Pons (tissue), 1 donor: ENCODE measurements at places on chromosomes 11 and 22.

DNA sequence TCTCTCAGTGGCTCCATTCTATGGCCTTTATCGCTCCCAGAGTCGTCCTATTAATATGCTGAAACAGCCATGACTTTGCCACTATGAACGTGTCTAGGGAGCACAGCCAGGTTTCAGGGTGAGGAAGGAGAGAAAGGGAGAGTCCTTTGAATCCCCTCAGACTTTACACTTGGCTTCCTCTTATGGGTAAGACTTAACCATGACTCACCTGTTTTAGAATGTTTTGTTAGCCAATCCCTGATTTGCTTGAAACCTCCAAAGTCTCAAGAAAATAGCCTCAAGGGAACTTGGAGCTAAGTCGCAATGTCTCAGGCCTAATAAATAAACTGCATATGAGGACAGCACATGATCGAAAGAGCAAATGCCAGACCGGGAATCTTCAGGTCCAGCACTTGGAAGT lies 131.2 kb upstream of the RCN1 start:
- DNase-seq = no peak

GRCh38 chr11:2942447-2942846 lies 13.2 kb upstream of the PHLDA2 start:
- DNase-seq = no peak

DNA sequence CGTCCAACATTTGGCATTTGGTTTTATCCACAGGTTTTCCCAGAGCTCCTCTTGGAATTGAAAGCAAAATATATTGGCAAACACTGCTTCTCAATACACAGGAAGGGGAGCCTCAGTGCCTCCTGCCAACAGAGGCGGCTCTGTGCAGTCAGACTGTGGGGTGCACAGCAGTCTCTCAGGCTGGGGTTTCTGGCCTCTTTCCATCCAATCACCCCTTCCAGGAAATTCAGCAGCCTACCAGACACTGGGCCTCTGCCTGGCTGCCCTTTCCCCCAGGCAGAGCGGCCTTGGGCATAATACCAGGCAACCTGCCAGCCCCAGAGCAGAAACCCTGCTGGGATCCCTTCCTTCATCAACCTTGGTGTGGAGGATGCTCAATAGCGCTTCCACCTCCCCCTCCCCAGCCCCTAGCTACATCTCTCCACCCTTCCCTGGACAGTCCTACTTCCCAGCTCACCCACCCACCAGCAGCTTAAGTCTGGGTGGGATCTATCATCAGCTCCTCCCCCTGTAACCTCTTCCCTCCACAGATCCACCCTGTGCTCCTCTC lies 17.8 kb upstream of the RAPSN start:
- peak; percentile 74 for DNase-seq

DNA sequence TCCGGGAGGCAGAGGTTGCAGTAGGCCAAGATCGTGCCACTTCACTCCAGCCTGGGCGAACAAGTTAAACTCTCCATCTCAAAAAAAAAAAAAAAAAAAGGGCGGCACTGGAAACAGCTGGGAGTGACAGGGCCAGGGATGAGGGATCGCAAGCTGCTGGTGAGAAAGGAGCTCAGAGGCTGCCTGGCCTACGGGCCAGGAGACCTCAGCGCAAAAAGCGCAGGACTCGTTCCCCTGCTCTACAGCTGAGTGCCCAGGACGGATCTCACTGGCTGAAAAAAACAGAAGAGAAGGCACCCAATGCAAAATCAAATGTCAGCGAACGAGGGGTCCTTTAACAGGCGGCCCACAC lies 650 bp upstream of the NUP50 start:
- peak; percentile 19 for DNase-seq

DNA sequence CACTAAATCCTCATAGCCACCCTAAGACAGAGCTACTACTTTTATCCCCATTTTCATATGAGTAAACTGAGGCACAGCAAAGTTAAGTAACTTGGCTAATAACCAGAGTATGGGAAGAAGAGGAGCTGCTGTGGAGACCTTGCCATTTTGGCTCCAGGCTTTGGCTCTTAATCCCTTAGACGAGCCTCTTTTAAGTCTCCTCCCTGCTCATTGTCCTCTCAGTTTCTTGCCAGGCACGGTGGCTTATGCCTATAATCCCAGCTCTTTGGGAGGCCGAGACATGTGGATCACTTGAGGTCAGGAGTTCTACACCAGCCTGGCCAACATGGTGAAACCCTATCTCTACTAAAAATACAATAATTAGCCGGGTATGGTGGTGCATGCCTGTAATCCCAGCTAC lies 78.6 kb downstream of the PRR5L start:
- no peak for DNase-seq

DNA sequence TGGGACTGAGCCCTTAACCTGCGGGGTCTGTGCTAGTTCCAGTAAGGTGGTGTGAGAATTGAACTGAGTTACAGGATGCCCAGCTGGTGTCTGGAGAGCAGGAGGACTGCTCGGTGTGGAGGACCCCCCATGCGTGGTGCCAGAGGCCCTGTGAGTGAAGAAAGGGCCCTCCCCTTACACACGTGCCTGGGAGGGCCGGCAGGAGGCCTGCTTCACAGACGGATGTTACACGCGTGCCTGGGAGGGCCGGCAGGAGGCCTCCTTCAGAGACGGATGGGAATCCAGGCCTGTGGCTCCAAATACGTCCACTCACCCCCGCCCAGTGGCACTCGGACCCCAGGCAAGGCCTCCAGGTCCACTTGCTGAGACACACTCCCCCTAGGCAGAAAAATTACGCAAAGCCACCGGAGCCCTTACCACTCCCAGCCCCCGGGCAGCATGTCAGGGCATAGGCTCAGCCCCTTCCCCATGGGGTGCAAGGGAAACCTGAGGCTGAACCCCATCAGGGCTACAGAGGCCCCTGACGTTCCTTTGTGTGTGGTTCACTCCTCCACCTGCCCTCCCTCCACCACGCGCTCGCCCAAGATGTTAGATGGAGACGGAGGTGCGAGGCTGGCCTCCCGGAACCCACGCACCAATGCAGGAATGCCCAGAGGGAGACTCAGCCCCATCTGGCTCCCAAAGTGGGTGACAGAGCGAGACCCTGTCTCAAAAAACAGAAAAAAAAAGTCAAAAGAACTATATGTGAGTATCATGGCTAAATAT lies 227.8 kb downstream of the BRD1 start:
- no peak for DNase-seq

GRCh38 chr11:67646535-67647336 lies 3.8 kb downstream of the ACY3 start:
- DNase-seq = no peak

DNA sequence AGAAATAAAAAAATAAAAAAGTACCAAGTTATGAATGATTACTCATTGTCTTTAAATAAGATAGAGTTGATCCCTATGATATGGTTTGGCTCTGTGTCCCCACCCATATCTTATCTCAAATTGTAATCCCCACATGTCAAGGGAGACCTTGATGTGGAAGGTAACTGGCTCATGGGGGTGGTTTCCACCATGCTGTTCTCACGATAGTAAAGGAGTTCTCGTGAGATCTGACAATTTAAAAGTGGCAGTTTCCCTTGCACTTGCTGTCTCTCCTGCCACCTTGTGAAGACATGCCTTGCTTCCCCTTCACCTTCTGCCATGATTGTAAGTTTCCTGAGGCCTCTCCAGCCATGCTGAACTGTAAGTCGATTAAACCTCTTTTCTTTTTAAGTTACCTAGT lies 18.8 kb downstream of the QSER1 start:
- DNase-seq = no peak

DNA sequence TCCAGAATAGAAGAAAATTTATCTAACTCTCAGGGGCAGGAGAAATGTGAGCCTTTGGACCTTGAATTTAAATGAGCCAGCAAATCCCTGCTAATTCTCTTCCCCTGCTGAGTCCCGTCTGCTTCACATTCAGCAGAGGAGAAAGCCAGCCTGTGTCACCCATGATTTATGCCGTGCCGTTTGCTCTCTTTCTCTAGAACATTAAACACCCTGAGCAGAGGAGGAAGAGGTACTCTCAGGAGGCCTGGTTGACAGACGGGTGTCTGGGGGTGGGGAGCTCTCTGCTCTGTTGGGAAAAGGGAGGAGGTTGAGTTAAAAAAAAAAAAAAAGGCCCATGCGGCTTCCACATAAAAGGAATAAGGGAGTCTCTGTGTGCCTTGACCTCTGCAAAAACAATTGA lies 11.3 kb upstream of the MTMR3 start:
- DNase-seq = peak; percentile 33

DNA sequence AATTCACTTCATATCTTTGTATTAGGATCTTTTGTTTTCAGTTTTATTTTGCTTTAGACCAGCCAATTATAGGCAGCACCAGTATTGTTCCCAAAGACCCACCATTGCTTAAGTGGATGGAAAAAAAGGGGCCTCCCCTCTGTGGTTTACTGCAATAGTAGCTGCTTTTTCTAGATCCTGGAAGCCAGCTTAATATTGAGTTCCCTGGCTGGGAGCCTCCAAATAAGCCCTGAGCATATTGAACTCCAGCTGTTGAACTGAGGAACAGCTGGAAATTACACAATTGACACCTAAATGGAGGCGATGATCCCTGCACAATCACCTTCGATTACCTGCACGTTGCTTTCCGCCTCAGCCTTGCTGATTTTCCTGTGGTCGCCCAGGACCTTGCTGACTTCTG lies 576.0 kb downstream of the SOX6 start:
- no peak for DNase-seq

GRCh38 chr11:46240371-46240770 lies 37.1 kb upstream of the CREB3L1 start:
- DNase-seq = no peak

DNA sequence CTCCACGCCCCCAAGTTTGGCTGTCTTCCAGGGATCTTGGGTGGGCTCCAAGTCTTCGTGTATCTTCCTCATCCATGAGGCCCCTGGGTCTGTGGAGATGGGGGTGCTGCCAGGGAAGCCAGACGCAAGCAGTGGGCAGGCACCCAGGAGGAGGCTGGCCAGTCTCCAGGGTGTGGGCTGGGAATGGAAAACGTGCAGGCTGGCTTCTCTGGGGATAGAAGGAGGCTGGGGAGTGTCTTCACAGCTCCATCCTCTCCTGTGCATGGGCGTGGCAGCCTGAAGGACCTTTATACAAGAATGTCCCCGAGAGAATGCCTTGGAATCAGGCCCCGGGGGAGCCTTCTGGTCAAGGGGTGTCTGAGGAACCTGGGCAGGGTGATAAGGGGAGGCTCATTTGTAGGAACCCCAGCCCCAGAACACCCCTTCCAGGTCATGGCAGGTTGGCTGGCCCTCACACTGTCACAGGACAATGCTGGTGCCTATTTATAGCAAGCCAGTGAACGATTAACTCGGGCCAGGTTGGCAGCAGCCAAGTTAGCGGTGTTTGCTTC lies 14.0 kb downstream of the SGSM1 start:
- peak; percentile 18 for DNase-seq

GRCh38 chr11:41716862-41717261 lies 257.4 kb upstream of the LRRC4C start:
- DNase-seq = no peak

DNA sequence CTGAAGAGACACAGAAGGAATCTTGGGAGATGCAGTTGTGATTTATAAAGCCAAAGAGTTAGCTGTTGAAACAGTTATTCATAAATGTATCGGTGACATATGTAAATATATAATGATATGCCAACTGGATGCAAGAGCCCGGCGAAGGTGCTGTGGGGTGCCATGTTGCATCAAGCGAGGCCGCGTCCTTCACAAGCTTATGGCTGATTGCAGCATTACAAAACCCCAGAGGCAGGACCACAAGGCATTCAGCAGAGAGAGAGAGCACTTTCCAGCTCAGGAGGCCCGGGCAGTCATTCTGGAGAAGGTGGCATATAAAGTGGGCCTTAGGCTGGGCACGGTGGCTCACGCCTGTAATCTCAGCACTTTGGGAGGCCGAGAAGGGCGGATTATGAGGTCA lies 65.6 kb downstream of the LARGE1 start:
- DNase-seq = no peak

DNA sequence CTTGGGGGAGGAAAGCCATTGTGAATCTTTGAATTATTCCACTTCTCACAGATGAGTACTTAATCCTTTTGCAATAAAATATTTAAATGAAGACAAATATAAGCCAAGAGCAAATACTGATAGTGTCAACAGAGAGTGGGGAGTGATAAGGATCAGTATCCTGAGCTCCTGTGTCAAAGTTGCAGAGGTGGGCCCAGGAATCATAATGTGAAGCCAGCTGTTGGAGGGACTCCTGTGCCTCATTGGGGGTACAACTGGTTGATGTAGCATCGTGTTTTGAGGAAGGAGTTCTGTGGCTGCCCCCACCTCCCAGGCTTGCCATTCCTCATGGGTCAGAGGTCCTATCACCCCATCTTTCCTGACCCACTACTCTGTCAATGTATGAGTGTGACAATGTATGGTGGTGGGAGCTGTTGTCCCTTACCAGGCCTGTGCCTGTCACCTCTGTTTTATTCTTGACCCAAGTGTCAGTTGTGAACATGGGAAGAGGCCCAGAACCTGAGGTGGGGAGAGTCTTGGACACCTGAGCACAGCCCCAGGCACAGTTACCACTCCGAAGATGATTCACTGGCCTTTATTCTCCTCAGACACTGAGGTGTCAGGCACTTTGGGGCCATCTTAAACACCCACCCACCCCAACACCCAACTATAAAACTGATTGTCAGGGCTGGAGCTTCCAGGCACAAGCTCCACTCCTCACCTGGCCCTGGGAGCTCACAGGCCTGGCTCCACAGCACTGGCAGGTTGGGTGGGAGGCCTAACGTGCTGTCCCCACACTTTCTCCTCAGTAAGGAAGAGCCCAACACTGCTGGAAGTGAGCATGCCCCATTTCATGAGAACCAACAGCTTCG lies 38.4 kb downstream of the KCNQ1OT1 start:
- no peak for DNase-seq

DNA sequence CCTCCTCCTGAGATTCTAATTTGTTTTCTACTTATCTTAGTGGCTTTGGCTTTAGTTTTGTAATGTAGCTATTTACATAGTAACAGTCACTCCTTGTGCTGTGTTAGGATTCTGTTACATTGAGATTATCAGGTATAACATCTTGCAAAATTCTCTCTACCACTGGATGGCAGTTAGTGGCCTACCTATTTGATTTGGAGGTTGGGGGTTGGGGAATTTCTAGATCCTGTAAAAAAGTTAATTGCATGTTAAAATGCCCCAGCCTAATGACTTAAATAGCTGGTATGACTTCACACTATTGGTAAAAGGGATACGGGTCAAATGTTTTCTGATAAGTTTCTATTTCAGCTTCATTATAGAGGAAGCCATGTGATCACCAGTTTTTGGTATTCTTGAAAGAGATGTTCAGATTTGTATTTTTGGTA lies 2.8 kb downstream of the GRK3 start:
- DNase-seq = no peak

GRCh38 chr11:11454671-11455223 lies 101.7 kb upstream of the CSNK2A3 start:
- DNase-seq = no peak

GRCh38 chr11:86670181-86670580 lies 2.2 kb downstream of the ME3 start:
- DNase-seq = no peak

DNA sequence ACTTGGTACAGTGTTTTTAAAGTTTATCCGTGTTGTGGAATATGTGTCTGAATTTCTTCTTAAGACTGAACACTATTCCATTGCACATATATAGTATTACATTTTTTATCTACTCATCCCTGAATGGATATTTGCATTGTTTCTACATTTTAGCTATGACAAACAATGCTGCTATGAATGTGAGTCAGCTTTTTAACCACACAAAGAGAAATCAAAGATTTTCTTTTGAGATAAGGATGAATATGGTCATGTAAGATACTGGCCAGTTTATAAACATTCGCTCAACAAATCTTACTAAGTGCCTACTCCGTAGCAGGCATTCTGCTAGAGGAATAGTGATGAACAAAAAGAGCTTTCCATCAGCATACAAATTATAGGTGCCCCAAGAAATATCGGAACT lies 16.5 kb upstream of the OR9G4 start:
- DNase-seq = no peak
